ENCODE measurements at places on chromosomes 3 and 15. TPM values are rescaled to one million over a fixed set of nuclear protein-coding genes. Genes with fewer than 3 reads are reported as not detected.

DNA sequence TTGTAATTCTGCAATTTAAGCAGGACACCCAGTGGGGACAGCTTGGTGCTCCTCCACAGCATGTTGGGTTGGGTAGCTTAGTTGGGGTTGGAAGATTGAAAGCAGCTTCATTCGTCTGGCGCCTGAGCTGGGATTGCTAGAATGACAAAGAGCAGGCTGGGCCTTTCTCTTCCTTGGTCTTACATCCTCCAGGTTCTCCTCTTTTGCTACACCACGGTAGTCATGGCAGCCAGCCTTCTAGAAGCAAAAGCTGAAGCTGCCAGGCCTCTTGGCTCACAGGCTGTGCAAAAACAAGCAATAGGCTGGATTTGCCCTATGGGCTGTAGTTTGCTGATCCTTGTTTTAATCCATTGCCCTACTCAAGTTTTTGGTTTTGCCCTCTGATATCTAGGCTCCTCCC, 3.2 kb upstream of the ANXA2 start:
- H3K27ac ChIP-seq: no peak overlapping the region
- H3K4me1 ChIP-seq: peaks cover 22% of the 10 kb centered on the region
- peaks cover 3% of the 10 kb centered on the region for H3K36me3 ChIP-seq

GRCh38 chr3:28841441-28841840, 439.4 kb upstream of the RBMS3 start:
- peaks cover under 1% of the 10 kb centered on the region for H3K27me3 ChIP-seq
- H3K36me3 ChIP-seq: no peaks in the 10 kb centered on the region
- no peak overlapping the region for H3K27ac ChIP-seq
- H3K4me3 ChIP-seq: no peak overlapping the region
- no peaks in the 10 kb centered on the region for H3K4me1 ChIP-seq

- no peak for DNase-seq
- H3K4me3 ChIP-seq: no peak overlapping the region
- no peaks in the 10 kb centered on the region for H3K27me3 ChIP-seq
- no peaks in the 10 kb centered on the region for H3K4me1 ChIP-seq
- no peaks in the 10 kb centered on the region for H3K36me3 ChIP-seq
These were observed 92.0 kb upstream of the VGLL3 start for GRCh38 chr3:87082796-87083440.

DNA sequence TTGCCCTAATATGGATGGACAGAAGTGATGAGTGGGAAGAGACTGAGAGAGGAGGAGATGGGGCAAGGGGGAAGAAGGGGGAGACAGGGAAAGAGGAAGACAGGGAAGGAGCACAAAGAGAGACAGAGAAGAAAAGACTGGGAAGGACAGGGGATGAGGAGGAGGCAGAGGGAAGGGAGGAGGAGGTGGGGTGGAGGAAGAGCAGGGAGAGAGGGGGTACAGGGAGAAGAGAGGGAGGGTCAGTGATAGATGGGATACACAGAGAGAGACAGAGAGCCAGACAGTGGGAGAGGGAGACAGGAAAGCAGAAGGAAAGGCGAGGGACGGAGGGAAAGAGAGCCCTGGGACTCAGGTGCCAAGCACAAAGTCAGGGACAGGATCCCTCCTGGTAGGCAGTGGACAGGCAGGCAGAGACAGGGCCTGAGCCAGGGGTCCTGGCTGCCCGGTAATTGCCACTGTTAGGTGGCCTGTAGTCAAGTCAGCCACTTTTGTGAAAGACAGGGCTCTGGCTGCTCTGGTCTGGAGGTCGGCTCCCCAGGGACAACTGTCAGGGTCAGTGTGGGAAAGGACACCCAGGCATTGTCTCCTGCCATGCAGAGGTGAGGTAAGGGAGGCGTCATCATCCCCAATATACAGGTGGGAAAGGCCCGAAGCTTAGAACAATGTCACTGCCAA, 9.8 kb downstream of the VILL start:
- no peak for DNase-seq
- H3K36me3 ChIP-seq: no peaks in the 10 kb centered on the region
- no peak overlapping the region for H3K4me3 ChIP-seq
- H3K27me3 ChIP-seq: no peaks in the 10 kb centered on the region
- no peak overlapping the region for H3K27ac ChIP-seq

DNA sequence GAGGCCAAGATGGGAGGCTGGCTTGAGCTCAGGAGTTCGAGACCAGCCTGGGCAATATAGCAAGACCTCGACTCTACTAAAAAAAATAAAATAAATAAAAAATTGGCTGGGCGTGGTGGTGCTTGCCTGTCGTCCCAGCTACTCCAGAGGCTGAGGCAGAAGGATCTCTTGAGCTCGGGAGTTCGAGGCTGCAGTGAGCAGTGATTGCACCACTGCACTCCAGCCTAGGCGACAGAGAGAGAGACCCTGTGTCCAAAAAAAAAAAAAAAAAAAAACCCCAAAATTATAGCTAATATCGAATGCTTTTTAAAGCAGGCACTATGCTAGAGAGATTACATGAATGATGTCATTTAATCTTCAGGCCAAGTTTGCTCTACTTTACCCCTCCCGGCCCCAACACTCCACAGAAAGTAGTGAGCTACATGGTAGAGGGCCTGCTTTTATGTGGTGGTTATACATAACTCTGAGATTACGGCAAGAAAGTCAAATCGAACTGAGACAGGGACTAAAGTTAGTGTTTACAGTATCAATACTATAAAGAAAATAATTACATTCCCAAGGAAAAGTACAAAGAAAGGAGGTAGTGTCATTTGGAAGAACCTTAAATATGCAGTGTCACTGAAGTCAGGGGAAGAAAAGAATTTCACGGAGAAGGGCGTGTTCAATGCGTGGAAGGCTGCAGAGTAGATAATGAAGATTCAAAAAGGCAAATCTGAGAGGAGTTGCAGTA, 1.1 kb downstream of the ADPGK start:
- H3K27me3 ChIP-seq: no peaks in the 10 kb centered on the region
- no peak for DNase-seq
- H3K36me3 ChIP-seq: no peaks in the 10 kb centered on the region
- H3K4me1 ChIP-seq: peaks cover 24% of the 10 kb centered on the region

Gene ACKR2
- 1.9 TPM for total RNA-seq

Gene CCNDBP1
- 58.4 TPM for total RNA-seq

Gene GLDN
- 12.2 TPM for total RNA-seq
